RPMI7951 (cell line): ENCODE measurements at places on chromosomes 12 and 14. TPM values are rescaled to one million over a fixed set of nuclear protein-coding genes. Genes with fewer than 3 reads are reported as not detected.

Gene IGFBP6
- total RNA-seq: 103 and 132 TPM in 2 replicates

Gene ITGB7
- total RNA-seq: 0.96 and 1.1 TPM in 2 replicates

Gene EFCAB11
- 13.5 and 18.6 TPM in 2 replicates for total RNA-seq

Gene CLEC2A
- not detected in 2 replicates for total RNA-seq

Gene P3H3
- 26.9 and 27.3 TPM in 2 replicates for total RNA-seq

Gene OR6C76
- total RNA-seq: not detected in 2 replicates

Gene RASAL1
- not detected in 2 replicates for total RNA-seq

Gene RBP5
- total RNA-seq: not detected in 2 replicates

Gene RFLNA
- 1.3 and 1.7 TPM in 2 replicates for total RNA-seq

Gene LTA4H
- 43.3 and 49.9 TPM in 2 replicates for total RNA-seq

Gene CCDC177
- not detected in 2 replicates for total RNA-seq

Gene DAO
- total RNA-seq: not detected in 2 replicates

GRCh38 chr12:117362391-117362790 is 965 bp upstream of the NOS1 start:
- no peak for DNase-seq

- no peak for DNase-seq
Measured at GRCh38 chr14:75434890-75435248, 7.0 kb downstream of the JDP2 start.

DNA sequence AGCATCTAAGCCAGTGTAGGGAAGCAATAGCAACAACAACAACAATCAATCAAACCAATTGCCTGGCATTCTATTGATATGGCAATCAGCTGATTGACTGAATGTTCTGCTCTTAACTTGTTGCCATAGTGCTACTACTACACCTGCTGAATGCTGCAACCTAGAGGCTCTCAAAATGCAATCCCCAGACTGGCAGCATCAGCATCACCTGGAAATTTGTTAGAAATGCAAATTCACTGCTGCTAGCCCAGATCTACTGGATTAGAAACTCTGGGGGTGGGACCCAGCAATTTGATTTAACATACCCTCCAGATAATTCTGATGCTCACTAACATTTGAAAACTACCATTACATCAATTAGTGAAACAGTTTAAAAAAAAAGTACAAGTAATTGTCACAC is 363.6 kb downstream of the SNAPC1 start:
- DNase-seq: no peak

GRCh38 chr14:101090976-101091375 is 187.5 kb upstream of the RTL1 start:
- DNase-seq: no peak

GRCh38 chr14:47422191-47422590 is 253.2 kb downstream of the MDGA2 start:
- DNase-seq: no peak

- DNase-seq: no peak
Measured at GRCh38 chr14:104030958-104031357, 54.5 kb upstream of the ASPG start.

DNA sequence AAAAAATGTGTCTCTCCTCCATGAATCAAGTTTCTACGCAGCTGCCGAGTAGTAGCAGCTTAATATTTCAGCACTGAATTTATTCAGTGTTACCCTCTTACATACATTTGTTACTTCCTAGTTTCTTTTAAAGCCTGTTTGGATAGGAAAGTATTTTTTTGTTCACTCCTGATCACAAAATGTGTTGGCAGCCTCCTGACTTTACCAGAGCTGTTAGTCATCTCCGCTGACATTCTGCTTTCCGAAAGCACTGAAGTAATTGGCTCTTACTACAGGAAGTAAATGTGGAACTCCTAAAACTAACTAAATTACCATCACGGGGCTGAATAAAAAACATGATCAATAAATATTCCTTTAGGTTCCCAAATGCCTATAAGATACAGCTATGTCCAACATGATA is 225.5 kb downstream of the EPS8 start:
- peak; percentile 51 for DNase-seq

DNA sequence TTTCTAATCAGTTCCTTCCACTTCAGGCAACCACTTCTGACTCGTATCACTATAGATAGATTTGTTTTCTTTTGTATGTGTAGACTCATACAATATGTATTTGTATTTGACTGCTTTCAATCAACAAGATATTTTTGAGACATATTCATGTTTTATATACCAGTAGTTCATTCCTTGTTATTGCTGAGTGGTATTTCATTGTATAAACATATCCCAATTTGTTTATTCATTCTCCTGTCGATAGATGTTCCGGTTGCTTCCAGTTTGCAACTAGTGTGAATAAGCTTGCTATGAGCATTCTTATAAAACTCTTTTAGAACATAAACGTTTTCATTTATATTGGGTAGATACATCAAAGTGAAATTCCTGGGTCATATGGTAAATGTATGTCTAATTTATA is 119.2 kb downstream of the FIGNL2 start:
- no peak for DNase-seq

DNA sequence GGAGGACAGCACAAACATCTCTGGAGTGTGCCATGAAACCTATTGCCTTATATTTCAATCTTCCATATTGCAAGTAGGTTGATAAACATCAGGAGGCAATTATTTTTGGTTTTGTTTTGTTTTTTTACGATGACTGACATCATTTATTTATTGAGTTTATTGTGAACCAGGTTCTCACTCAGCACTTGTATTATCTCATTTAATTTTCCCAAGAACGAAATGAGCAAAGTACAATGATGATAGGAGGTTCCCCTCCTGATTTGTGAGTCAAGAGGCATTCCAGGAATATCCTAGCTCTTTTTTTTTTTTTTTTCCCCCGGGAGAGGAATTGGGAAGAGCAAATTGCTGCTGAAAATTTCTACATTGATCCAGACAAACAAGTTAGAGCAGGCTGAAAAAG is 4.7 kb downstream of the SOCS2 start:
- DNase-seq: no peak

GRCh38 chr14:53692885-53693284 is 263.7 kb downstream of the BMP4 start:
- no peak for DNase-seq

GRCh38 chr14:88196116-88196890 is 126.8 kb downstream of the KCNK10 start:
- DNase-seq: no peak

DNA sequence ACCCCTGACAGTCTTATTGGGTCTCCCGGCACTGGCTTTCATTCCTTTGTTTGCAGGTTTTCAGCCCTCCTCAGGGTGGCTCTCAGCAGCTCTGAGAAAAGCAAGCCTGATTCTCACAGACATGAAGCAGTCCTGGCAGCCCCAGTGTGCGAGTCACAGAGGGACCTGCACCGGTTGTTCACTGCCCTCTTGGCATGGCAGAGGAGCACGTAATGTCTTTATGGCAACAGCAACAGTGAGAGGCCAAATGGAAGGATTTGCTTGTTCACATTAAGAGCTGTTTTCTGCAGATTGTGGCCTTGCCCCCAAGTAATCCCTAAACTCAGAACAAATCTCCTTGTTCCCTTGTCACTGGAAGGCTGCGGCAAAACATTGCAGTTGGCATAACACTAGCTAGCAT is 3.4 kb downstream of the KCNA5 start:
- DNase-seq: no peak

DNA sequence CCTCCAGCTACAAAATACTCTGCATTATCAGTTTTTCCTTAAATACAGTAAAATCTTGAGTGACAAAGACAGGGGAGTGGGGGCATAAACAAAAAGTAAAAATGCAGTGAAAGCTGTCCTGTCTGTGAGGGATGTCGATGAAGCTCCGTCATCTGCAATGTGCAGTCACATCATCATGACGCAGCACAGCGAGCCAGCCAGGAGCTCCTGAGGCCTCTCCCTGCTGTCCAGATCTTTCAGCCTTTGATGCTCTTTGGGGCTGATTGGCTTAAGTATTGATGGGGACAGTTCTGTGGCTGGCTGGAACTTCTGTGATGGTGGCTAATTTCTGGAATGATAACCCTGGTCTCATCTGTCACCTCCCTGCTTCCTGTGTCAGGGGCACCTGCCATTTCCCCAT is 54.6 kb upstream of the TRAF3 start:
- DNase-seq: no peak

DNA sequence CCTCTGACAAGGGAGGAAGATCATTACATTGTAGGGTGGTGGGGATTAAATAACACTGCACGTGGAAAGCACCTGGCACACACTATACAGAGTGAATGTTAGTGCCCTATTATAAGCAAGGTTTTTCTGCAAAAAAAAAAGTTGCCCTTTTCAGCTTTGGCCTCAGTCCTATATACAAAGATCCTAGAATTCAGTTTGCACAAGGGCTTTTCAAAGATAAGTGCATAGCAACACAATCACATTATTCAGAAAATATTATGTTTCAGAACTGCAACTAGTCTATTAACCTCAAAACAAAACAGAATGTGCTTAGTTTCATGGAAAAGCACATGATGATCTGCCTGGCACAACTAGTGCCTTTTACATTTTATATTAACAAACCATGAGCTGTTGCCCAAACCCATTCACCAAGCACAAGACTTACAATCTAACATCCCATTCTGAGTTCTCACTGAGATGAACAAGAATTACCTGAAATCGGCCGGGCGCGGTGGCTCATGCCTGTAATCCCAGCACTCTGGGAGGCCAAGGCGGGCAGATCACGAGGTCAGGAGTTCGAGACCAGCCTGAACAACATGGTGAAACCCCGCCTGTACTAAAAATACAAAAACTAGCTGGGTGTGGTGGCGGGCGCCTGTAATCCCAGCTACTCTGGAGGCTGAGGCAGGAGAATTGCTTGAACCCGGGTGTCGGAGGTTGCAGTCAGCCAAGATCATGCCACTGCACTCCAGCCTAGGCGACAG is 1.8 kb downstream of the TM7SF3 start:
- DNase-seq: no peak
